ENCODE measurements at places on chromosomes 1 and 21.

- DNase-seq = no peak
Measured at GRCh38 chr1:167428395-167428794, 89.9 kb downstream of the CD247 start.

DNA sequence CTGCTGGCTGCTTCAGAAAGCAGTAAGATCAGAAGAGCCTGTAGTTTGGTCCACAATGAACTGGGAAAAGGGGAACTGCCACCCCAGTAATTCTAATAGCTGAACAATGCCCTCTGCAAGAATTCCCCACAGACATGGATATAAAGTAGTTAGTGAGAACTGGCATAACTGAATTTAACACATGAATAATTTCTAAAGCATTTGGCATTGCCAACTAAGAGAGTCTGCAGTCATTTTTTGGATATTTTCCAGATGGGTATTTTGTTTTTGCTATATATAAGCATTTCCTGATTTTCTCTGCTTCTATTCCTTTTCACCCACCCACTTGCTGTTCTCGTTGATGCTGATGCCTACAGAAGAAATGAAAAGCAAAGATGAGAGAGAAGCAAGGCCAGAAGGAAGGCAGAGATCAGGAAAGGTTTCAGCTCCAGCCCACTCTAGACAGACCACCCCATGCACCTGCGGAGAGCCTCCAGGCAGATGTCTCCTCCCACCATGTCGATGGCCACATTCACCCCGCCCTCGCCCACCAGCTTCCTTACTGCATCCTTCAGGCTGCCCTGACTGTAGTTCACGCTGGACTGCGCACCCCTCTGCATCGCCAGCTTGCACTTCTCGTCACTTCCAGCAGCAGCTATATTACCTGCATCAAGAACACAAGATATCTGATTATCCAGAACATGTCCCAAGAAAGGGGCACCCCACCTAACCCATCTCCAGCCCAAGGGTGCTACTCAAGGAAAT is 55.9 kb upstream of the SEC16B start:
- DNase-seq = no peak

- DNase-seq = no peak
Measured at GRCh38 chr1:33330361-33330890, 9.5 kb upstream of the A3GALT2 start.

GRCh38 chr1:218224101-218224500 is 61.0 kb upstream of the RRP15 start:
- DNase-seq = no peak

- DNase-seq = no peak
Measured at GRCh38 chr1:109687641-109688499, at the start of gene GSTM1. TSS of gene GSTM1 (plus strand) at chr1:109687817. CDS start at chr1:109687874, 57 bp downstream.

- no peak for DNase-seq
Measured at GRCh38 chr1:66436378-66437135, 97.4 kb upstream of the SGIP1 start.

- no peak for DNase-seq
Measured at GRCh38 chr1:38744452-38745350, 114.9 kb downstream of the RRAGC start.

DNA sequence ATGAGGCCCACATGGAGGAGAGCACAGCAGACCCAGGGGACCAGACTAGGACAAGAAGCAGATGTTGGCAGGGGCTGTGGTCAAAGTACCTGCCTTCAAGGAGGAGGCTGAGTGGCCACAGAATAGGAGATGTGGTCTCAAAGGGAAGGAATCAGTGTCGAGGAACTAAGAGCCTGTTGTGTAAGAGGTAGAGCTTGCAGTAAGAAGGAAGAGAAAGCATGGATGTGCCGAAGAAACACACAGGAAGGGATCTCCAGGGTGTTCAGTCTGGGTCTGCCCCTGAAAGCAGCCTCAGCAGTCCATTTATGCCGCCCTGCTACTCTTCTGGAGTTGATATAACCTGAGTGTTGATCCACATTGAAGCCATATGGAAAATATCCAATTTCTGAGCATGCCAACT is 83.9 kb downstream of the NID1 start:
- DNase-seq = no peak

DNA sequence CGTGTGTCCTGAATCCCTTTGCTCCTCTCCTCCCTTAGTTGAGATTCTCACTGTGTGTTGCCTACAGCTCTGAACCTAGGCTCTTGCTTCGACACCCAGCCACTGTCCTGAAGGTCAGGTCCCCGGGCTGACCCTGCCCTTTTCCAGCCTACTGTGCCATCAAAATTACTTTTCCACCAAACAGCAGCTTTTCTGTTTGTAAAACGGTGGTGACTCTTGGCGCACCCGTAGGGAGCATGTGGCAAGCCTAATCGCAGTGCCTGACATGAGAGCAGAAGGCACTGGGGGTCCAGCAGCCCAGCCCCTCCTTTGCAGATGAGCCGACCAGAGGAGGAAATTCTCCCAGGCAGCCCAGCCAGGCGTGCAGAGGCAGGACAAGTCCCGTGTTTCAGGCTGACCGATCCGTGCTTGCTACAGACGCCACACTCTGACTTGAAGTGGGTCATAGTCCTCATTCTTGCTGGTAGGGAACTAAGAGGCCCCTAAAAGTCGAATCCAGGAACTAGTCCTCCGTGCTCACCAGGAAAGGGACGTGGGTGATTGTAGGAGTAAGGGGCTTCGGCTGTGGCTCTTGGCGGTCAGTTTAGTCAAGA is 6.8 kb downstream of the GPR137B start:
- no peak for DNase-seq
